GM13977 (cell line): ENCODE measurements at places on chromosomes 7 and 10.

GRCh38 chr10:1156616-1156886 is 100.4 kb downstream of the WDR37 start:
- no peak for DNase-seq

- no peak for DNase-seq
These were observed 408.9 kb upstream of the SEMA3D start for GRCh38 chr7:85595750-85596178.

GRCh38 chr10:31908157-31908556 is 20.5 kb downstream of the ARHGAP12 start:
- no peak for DNase-seq

DNA sequence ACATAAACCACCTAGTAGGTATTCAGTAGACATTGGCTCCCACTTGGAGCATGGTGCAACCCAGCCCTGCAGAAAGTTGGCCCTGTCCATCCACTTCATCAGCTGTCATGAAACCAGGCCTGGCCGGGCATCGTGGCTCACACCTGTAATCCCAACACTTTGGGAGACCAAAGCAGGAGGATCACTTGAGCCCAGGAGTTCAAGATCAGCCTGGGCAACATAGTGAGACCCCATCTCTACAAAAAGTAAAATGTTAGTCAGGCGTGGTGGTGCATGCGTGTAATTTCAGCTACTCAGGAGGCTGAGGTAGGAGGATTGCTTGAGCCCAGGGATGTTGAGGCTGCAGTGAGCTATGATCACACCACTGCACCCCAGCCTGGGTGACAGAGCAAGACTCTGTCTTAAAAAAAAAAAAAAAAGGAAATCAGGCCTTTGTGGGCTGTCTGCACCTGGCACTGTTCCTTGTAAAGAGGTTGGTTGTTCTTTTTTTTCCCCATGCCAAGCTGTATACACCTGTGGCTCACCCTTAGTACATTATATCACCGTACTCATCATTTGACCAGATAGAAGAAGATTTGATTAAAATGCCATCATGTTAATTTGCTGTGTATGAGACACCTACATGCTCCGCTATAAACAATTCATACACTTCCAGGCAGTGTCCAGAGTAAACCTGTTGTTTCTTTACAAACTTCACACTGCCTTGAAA is 45.4 kb upstream of the GRID1 start:
- no peak for DNase-seq

GRCh38 chr7:30743371-30744074 is 8.4 kb upstream of the INMT start:
- DNase-seq: no peak

GRCh38 chr10:25175527-25176420 is 973 bp downstream of the GPR158 start:
- no peak for DNase-seq

DNA sequence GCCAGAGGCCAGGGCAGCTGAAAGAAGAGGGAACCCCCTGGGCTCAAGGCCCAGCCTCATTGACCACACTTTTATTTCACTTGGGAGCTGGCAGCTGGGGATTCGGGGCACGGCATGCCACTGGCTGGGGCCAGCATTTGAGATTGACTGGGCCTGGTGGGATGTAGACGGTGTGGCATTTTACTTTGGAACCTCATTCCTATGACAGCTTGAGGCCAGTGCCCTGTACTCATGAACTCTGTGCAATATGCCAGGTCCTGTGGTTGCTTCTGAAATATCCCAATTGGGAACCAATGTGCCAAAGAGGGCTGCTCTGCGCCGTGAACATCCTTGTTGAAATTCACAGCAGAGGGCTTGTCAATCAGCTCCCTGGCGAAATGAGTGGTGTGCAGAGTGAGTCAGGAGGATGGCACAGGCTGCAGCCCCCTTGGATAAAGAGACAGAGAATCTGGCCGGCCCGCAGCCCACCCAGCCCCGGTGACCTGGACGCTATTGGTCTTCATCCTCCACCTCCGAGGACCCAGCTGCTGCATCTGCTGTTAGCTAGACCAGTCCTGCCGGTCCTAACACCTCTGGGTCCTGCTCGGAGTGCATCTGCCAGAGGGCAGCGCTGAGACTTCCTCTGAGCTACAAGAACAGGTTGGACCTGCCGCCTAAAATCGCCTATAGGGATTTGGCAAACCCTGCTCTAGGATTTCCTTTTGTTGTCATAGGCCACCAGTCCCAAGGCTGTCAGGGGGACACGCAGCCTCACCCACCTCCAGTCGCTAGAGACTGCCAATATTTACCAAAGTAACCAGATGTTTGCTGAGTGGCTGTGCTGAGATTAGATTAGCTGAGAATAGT is 58.0 kb downstream of the PRKAG2 start:
- DNase-seq: no peak

GRCh38 chr7:100968031-100968430 is 1.3 kb upstream of the MUC12 start:
- DNase-seq: no peak
